GM12864 (cell line): ENCODE measurements at places on chromosomes 12 and 14.

DNA sequence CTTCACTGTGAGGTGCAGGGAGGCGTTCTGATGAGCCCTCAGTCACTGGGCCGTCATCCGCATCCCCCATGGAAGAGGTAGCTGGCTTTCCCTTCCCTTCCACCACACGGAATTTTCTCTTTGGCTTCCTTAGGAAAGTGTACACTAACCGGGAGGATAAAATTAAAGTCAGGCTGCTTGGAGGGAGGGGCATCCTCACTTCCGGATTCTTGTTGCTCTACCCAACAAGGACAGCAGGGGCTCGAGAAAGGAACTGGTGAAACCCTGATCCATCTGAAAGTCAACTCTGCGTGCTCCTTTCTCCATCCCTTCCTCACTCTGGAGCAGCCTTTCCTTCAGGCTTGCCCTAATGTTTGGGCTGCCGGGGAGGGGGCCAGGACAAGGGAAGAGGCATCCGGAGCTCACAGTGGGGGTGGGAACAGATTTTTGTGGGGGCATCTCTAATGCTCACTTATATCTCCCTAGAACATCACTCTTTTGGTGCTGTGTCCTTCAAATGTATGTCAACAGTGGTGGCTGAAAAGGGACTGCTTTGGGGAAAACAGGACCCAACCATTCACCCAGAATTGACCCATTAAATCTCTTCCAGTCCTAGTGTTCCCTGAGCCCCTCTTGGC lies 101.4 kb upstream of the FKBP4 start:
- DNase-seq, result no peak

DNA sequence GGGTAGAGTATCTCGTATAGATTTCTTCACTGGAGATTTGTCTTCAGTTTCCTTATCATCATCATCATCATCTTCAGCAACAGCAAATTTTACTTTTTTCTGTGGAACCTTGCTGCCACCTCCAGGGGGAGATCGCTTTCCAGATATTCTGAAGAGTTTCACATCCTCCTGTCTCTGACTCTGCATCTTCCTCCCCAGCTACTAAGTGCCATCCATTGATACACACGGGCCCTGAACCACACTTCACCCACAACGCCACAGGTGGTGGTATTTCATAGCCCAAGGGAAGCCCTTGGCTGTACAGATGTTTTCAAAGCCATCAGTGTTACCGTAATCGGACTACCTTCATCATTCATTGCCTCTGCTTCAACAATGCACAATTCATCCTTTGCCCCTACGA lies 82.2 kb downstream of the PPP2R5C start:
- no peak for DNase-seq

- DNase-seq, result no peak
Observed at GRCh38 chr12:27682534-27682933, 13.7 kb upstream of the REP15 start.

GRCh38 chr14:102351023-102351422 lies 11.7 kb downstream of the CINP start:
- no peak for DNase-seq

DNA sequence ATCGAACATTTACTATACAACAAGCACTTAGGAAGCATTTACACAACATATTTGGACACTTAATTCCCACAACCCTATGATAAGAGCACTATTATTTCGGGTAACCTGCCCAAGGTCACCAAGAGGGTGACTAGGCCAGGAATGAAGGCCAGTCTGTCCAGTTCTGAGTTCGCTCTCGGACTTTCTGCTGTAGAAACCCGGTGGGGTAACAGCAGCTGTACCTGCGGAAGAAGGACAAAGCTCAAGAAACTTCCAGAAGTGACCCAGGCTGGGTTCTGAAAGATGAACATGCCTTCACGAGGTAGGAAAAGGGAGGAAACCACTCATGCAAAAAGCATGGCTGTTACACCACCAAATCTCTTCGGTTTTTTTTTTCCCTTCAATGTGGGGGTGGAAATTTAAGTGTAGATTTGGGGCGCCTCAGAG lies 10.8 kb downstream of the PLA2G1B start:
- DNase-seq, result no peak

- no peak for DNase-seq
Observed at GRCh38 chr14:32006263-32007110, 70.6 kb upstream of the ARHGAP5 start.

DNA sequence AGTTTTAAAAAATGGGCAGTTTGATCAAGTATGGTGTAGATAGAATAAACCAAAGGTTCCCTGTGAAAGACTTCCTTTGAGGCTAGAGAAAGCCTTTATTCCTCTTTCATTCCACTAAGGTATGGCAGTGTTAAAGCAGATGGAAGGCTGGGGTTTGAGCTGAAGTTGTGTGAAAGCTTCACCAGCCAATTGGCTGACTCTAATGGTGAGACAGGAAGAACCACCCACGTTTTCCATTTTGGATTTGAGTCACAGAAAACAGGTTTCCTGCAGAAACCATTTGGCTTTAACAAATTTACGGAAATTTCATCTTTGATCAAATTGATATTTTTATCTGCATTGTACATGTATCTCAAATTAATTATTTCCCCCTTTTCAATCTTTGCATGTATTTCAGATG lies 455.0 kb downstream of the PCNX1 start:
- DNase-seq, result peak; percentile 36

- DNase-seq, result no peak
Observed at GRCh38 chr14:65007202-65007601, 20.5 kb downstream of the FNTB start.

- DNase-seq, result peak; percentile 49
Observed at GRCh38 chr12:44847888-44848702, 28.0 kb downstream of the NELL2 start.

- DNase-seq, result no peak
Observed at GRCh38 chr12:53172352-53172751, 8.2 kb upstream of the ZNF740 start.

DNA sequence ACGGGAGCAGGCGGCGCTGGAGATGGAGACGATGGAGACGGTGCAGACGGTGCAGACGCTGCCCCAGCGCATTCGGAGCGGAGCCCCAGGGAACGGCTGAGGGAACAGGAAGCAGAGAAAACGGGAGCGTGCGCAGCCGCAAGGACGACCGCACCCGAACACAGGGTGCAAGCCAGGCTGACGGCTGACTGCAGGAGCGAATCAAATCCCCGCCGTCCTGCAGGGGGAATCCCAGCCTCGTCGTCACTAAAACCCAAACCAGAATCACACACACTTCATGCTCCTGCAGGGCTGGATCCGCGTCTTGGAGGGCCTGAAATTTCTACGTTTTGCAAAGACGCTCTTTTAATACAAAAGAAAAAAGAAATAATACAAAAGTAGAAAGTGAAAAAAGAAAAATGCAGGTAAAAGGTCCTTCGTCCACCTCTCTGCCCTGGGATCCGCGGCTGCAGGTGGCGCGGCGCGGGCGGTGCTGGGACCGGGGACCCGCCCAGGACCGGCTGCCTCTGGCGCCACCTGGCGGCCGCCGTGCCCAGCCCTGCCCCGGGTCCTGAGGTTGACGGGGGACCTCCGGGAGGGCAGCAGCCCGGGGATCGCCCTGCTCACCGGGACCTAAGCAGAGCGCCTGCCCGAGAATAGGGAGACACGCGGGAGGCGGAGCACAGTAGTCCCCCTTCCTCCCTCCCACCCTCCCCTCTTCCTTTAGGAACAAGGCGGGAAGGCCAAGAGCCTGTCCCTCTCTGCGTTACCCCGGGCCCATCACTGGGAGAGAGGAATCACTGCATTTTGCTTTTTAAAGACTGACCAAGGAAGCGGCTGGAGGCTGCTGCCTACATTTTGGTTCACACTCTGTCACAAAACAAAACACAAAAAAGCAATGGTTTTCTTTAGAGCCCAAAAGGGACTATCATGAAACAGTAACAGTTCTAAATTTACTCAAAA lies 20.1 kb downstream of the STX2 start:
- DNase-seq, result no peak

GRCh38 chr12:30243426-30243825 lies 452.2 kb downstream of the IPO8 start:
- no peak for DNase-seq

DNA sequence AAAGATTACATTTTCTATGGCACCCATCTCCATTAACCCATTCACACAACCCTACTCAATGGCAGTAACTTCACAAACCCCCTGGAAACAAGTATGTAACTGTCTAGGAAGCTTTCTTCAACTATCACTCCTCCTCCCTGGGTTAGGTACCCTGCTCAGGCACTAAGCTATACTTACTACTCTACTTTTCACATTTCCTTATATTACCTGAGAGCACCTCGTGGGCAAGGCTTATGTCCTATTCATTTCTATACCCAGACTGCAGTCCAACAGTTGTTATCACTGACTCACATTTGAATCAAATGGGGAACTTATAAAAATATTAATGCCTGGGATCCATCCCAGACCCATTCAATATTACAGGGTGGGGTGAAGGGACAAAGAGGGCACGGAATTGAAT lies 4.6 kb downstream of the PAWR start:
- no peak for DNase-seq

DNA sequence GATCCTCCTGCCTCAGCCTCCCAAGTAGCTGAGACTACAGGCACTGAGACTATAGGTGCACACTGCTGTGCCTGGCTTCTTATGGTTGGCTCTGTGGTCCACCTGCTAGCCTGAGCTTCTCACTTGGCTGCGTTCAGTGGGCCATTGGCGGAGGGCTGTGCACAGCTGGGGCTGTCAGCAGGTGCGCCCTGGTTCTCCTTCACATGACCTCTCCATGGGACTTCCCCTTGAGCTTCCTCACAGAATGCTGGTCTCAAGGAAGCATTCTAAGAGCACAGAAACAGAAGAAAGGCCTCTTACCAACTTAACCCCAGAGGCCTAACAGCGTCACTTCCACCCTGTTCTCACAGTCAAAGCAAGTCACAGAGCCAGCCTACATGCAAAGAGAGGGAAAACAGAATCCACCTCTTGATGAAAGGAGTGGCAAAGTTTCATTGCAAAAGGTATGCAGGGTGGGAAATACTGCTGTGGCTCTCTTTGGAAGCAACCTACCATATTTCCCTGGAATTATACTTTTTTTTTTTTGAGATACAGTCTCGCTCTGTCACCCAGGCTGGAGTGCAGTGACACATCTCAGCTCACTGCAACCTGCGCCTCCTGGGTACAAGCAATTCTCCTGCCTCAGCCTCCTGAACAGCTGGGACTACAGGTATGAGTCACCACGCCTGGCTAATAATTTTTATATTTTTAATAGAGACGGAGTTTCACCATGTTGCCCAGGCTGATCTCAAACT lies 9.3 kb downstream of the RILPL2 start:
- peak; percentile 93 for DNase-seq
